ENCODE measurements at places on chromosomes 7 and 10. TPM values are rescaled to one million over a fixed set of nuclear protein-coding genes. Genes with fewer than 3 reads are reported as not detected.

GRCh38 chr7:69208848-69209247 lies 389.4 kb upstream of the AUTS2 start:
- H3K36me3 ChIP-seq = no peaks in the 10 kb centered on the region
- H3K27ac ChIP-seq = no peak overlapping the region
- no peak for DNase-seq

Gene SLC29A3
- 2.5 TPM for total RNA-seq

Gene PSD
- total RNA-seq = 0.09 TPM

GRCh38 chr10:32347363-32348022 lies 535 bp upstream of the EPC1 start:
- H3K4me3 ChIP-seq = peak overlapping the region; percentile 76
- H3K27ac ChIP-seq = peak overlapping the region; percentile 100
- H3K36me3 ChIP-seq = peaks cover 5% of the 10 kb centered on the region
- H3K4me1 ChIP-seq = peaks cover 20% of the 10 kb centered on the region
- H3K27me3 ChIP-seq = no peaks in the 10 kb centered on the region
- no peak for DNase-seq

- H3K27ac ChIP-seq = no peak overlapping the region
- H3K4me1 ChIP-seq = no peaks in the 10 kb centered on the region
- no peak overlapping the region for H3K4me3 ChIP-seq
- DNase-seq = no peak
- H3K27me3 ChIP-seq = no peaks in the 10 kb centered on the region
Observed at GRCh38 chr10:14322526-14323188, 8.1 kb downstream of the FRMD4A start.

Gene SLC12A9
- 3.5 TPM for total RNA-seq

DNA sequence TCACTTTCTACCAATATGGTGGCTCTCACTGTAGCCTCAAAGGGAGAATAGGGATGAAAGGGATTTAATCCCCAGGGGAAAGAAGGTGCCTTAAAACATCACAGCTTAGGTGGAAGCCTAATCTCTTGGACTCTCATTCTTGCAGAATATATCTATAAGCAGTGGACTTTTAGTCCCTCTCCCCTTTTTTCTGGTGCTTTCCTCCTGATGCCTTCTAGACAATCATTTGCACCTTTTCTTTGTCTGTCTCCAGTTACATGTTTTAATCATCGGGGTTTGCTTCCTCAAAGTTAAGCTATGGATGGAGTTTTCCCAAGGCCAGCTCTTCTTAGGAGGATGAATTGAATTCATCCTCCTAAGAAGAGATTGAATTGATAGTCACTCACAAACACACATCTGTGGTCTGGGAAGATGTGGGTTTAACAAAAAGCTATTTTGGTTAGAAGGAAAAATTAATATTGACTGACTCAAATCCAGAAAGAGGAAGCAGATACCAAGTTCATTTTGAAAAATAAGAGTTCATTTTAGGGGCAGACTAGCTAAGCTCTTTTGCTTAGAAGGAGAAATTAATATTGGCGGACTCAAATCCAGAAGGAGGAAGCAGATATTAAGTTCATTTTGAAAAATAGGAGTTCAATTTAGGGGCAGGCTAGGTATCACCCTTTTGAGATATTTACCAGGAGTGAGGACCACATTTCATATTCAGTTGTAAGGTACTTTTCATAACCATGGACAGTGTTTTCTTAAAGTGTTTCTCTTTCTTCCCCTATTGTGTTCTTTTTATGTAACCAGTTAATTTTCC lies 35.2 kb upstream of the PLEKHS1 start:
- no peak overlapping the region for H3K4me3 ChIP-seq
- H3K27me3 ChIP-seq = no peaks in the 10 kb centered on the region
- no peaks in the 10 kb centered on the region for H3K36me3 ChIP-seq
- peaks cover 11% of the 10 kb centered on the region for H3K4me1 ChIP-seq
- H3K27ac ChIP-seq = no peak overlapping the region
- no peak for DNase-seq

DNA sequence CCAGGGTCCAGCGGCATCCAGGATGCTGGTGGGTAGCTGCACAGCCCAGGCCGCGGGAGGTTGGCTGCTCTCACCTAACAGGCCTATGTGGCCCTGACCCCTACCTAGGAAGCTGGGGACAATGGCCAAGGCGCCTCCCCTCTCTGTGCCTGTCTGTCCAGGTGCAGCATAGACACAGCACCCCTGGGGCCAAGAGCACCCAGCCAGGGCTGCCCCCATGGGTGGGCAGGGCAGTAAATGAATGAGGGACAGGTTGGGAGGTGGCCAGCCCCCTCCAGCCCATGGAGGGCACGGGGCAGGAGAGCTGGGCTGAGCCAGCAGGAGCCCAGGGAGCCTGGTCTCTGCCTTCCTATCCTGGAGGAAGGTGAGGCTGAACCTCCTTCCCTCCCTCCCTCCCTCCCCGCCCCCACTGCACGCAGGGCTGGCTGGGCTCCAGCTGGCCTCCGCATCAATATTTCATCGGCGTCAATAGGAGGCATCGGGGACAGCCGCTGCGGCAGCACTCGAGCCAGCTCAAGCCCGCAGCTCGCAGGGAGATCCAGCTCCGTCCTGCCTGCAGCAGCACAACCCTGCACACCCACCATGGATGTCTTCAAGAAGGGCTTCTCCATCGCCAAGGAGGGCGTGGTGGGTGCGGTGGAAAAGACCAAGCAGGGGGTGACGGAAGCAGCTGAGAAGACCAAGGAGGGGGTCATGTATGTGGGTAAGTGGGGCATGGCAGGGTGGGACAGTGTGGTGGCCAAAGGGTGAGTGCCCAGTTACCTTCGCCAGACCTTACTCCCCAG lies at the start of gene SNCG:
TSS of gene SNCG (plus strand) at position 484 of the 785 bp plus-strand sequence. CDS start at position 583, 99 bp downstream.
- H3K36me3 ChIP-seq = no peaks in the 10 kb centered on the region
- H3K4me3 ChIP-seq = no peak within 1 kb of the TSS
- no peak for DNase-seq
- peaks cover 33% of the 10 kb centered on the region for H3K4me1 ChIP-seq
- no peaks in the 10 kb centered on the region for H3K27me3 ChIP-seq

- H3K27ac ChIP-seq = no peak overlapping the region
- H3K4me3 ChIP-seq = no peak overlapping the region
- DNase-seq = no peak
- no peaks in the 10 kb centered on the region for H3K27me3 ChIP-seq
Observed at GRCh38 chr7:142161921-142162320, 50.4 kb downstream of the MGAM2 start.

- no peak for DNase-seq
- H3K36me3 ChIP-seq = no peaks in the 10 kb centered on the region
- no peaks in the 10 kb centered on the region for H3K4me1 ChIP-seq
- H3K4me3 ChIP-seq = no peak overlapping the region
Observed at GRCh38 chr7:155991470-155991869, 179.2 kb upstream of the SHH start.

Gene LIPK
- total RNA-seq = not detected

Gene GRM3
- 13.6 TPM for total RNA-seq

- H3K27me3 ChIP-seq = no peaks in the 10 kb centered on the region
- no peak overlapping the region for H3K27ac ChIP-seq
- H3K36me3 ChIP-seq = no peaks in the 10 kb centered on the region
Observed at GRCh38 chr10:89302625-89303024, 779 bp downstream of the IFIT2 start.

Gene GNAT3
- not detected for total RNA-seq

Gene CPVL
- total RNA-seq = 56.6 TPM

GRCh38 chr10:4437791-4438190 lies 388.2 kb upstream of the AKR1E2 start:
- H3K27ac ChIP-seq = no peak overlapping the region
- H3K4me3 ChIP-seq = no peak overlapping the region
- H3K4me1 ChIP-seq = no peaks in the 10 kb centered on the region
- no peak for DNase-seq

Gene TET1
- total RNA-seq = 67.3 TPM

Gene CACNA2D1
- 1.8 TPM for total RNA-seq

DNA sequence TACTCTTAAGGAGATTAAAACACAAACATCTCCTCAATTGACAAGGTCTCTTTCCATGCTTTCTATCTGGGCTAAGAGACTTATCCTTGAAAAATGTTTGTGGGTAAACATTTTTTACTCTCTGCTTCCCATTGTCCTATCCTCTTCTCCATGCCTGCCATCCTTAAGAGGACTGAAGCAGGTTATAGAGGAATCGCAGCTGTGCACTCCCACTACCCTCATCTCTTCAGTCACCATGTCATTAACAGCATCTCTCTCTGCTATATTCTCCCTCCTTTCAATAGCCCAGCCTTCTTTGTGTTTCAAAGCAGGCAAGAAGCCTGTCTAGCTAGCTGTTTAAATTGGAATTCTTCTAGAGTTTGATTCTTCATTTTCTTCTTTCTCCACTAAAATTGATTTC lies 22.6 kb downstream of the COL1A2 start:
- no peaks in the 10 kb centered on the region for H3K27me3 ChIP-seq
- H3K4me1 ChIP-seq = no peaks in the 10 kb centered on the region
- peaks cover 4% of the 10 kb centered on the region for H3K36me3 ChIP-seq
- H3K27ac ChIP-seq = no peak overlapping the region
- no peak for DNase-seq
- no peak overlapping the region for H3K4me3 ChIP-seq

GRCh38 chr10:109650228-109650627 lies 273.1 kb downstream of the XPNPEP1 start:
- no peaks in the 10 kb centered on the region for H3K36me3 ChIP-seq
- DNase-seq = no peak
- no peak overlapping the region for H3K27ac ChIP-seq
- H3K27me3 ChIP-seq = no peaks in the 10 kb centered on the region
- no peaks in the 10 kb centered on the region for H3K4me1 ChIP-seq

DNA sequence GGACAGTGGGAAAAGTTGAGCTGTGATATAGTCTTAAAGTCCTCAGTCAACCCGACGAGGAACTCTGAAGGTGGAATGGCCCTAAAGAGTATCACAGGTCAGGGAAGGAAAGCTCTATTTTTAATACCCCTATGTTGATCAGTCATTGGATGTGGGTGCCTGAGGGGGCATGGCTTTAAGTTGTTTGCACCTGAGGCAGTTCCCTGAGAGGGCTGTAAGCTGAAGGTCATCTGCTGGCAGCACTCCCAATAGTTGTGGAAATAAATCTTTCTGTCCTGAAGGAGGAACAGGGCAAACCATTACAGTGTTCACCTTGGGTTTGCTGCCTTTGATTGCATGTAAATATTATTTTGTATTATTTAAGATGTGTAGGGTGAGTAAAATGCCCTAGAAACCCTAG lies 17.8 kb upstream of the C1GALT1 start:
- H3K27me3 ChIP-seq = no peaks in the 10 kb centered on the region
- no peaks in the 10 kb centered on the region for H3K36me3 ChIP-seq
- no peaks in the 10 kb centered on the region for H3K4me1 ChIP-seq
- no peak for DNase-seq
- H3K27ac ChIP-seq = no peak overlapping the region

DNA sequence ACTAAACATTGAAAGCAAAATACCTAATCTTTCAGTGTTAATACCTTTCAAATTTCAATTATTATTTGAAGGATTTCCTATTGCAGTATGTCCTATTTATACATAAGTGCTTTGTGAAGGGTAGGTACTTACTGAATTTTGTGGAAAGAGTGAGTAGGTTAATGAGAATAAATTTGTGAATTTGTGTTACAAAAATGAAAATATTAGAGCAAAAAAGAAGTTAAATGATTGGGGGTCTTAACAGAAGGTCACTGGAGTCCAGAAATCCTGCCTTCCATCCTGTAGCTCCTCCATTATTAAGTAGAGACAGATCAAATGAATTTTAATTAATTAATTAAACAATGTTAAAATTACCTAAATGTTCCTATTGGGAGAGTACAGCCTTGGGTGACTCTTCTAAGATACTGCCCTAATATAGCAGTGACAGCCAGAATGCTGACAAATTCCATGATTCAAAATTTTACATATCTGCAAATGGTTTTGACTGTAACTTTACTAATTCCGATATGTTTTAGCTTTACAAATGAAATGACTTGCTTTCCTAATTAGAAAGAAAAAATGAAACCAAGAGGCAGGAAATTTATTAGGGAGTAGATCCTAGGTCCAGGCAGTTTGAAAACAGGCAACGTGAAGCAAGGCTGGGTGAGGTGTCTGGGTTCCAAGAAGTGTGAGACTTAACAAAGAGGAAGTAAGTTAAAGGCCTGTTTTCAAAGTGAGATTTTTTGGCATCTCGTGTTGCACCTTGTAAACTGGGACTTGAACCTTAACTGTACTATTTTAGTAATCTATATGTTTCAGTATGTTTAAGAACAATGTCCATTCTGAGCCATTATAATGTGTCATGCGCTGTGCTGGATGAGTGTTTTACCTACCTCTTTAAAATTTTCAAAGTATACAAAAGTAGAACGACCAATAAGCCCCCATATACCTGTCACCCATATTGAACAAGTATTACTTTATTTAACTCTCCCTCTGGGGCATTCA lies 1.5 kb downstream of the PIK3CG start:
- H3K4me1 ChIP-seq = no peaks in the 10 kb centered on the region
- H3K36me3 ChIP-seq = no peaks in the 10 kb centered on the region
- no peak for DNase-seq
- H3K27ac ChIP-seq = no peak overlapping the region
- H3K4me3 ChIP-seq = no peak overlapping the region

DNA sequence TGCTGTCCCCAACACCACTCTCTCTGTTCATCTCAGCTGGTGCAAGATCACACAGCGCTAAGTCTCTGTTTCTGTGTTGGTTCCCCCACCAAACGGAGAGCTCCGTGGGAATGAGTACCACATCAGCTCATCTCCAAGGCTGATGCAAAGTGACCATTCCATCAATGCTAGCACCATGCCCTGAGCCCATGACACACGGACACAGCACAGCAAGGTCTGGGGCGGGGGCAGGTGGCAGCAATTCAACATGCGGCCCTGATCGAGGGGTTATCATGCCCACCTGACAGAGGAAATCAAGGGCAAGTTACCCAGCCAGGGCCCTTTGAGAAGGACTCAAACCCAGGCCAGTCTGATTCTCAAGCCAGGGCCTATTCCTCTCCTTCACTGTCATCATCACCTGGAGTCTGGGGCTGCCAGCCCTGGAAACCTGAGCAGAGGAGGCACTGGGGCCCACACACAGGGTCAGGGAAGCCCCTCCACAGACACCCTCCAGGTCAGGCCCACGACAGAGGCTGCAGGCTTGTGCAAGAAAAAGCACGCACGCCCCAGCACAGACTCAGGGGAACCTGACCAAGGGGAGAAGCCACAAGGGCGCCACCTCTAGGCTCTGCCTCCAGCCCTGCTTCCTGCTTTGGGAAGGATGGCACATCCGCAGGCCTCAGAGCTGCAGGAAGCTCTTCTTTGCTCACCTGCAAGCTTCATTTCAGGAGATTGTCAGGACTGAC lies 74.8 kb downstream of the GRID1 start:
- no peak overlapping the region for H3K4me3 ChIP-seq
- DNase-seq = peak; percentile 40
- no peak overlapping the region for H3K27ac ChIP-seq
- no peaks in the 10 kb centered on the region for H3K36me3 ChIP-seq
- H3K27me3 ChIP-seq = no peaks in the 10 kb centered on the region

Gene SPDYE1
- total RNA-seq = not detected

- no peak overlapping the region for H3K4me3 ChIP-seq
- DNase-seq = no peak
- H3K4me1 ChIP-seq = no peaks in the 10 kb centered on the region
- no peaks in the 10 kb centered on the region for H3K36me3 ChIP-seq
- H3K27me3 ChIP-seq = no peaks in the 10 kb centered on the region
Observed at GRCh38 chr10:51057925-51058324, 16.4 kb upstream of the PRKG1 start.

- H3K36me3 ChIP-seq = no peaks in the 10 kb centered on the region
- H3K4me3 ChIP-seq = no peak overlapping the region
- H3K4me1 ChIP-seq = peaks cover 29% of the 10 kb centered on the region
Observed at GRCh38 chr10:74034301-74034700, 36.4 kb downstream of the VCL start.

Gene SCART1
- total RNA-seq = 0.49 TPM

Gene GTF2IRD2
- 4.1 TPM for total RNA-seq

Gene OPN4
- total RNA-seq = not detected

Gene ANKRD2
- not detected for total RNA-seq

Gene GFRA1
- total RNA-seq = 14.0 TPM

GRCh38 chr7:66140924-66141323 lies 26.3 kb downstream of the CRCP start:
- no peaks in the 10 kb centered on the region for H3K4me1 ChIP-seq
- peaks cover 6% of the 10 kb centered on the region for H3K36me3 ChIP-seq
- peak; percentile 51 for DNase-seq
- H3K27me3 ChIP-seq = no peaks in the 10 kb centered on the region
- H3K4me3 ChIP-seq = no peak overlapping the region
